ENCODE measurements at places on chromosomes 4 and X.

DNA sequence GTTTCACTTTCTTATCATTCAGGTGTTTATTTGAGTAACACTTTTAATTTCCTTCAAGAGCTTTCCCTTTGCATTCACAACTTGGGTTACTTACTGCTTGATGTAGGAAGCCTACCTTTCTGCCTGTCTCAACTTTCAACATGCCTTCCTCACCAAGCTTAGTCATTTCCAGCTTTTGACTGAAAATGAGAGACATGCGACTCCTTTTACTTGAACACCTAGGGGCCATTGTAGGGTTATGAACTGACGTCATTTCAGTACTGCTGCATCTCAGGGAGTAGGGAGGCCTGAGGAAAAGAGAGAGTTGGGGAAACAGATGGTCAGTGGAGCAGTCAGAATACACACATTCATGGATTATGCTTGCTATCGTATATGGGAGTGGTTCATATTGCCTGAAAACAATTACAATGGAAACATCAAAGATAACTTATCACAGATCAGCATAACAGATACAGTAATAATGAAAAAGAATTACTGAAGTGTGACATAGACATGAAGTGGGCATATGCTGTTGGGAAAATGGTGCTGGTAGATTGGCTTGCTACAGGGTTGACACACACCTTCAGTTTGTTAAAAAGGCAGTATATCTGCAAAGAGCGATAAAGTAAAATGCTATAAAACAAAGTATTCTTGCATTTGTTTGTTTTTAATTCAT lies 25.7 kb downstream of the USP53 start:
- no peak for DNase-seq

GRCh38 chr4:169205075-169205743 lies 65.5 kb downstream of the SH3RF1 start:
- DNase-seq: no peak

DNA sequence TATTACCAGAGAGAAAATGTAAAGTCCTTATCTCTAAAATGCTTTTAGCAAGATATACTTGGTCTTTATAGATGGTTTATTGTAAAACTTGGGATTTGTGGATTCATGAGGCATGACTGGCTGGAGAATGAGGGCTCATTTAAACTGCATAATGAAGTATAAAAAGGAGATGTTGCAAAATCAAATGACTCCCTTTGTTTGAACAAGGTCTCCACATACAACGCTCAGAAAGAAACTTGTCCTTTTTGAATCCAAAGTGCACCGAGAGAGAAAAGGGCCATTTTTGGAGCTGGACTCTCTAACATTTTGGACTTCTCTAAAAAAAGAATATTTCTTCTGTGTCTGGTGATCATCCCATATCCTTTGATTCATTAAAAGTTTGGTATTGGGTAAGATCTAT lies 7.7 kb upstream of the EIF1AX start:
- DNase-seq: no peak

DNA sequence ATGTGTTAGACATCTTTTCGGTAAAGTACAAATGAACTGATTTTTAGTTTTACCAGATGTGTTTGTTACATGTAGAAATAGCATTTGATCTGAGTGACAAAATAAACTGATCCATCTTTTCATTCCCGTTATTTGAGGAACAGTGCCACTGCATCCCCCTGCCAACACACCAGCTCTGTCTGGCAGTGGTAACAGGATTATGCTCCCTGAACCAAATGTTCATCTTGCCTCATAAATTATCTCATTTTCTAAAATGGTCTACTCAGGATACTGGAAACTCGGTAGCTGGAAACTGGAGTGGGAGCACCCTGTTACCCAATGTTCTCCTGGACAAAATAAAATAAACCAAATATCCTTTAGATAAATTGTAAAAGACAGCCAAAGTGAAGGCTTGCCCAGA lies 171.6 kb downstream of the FAT4 start:
- no peak for DNase-seq

GRCh38 chrX:9515973-9516538 lies 51.2 kb downstream of the TBL1X start:
- no peak for DNase-seq

GRCh38 chrX:39159921-39160507 lies 358.8 kb downstream of the MID1IP1 start:
- DNase-seq: no peak

GRCh38 chrX:68762766-68763165 lies 66.1 kb upstream of the EFNB1 start:
- DNase-seq: peak; percentile 22

GRCh38 chr4:11549525-11549924 lies 120.8 kb upstream of the HS3ST1 start:
- no peak for DNase-seq

- DNase-seq: no peak
Measured at GRCh38 chrX:526295-527224, 104.0 kb upstream of the SHOX start.

DNA sequence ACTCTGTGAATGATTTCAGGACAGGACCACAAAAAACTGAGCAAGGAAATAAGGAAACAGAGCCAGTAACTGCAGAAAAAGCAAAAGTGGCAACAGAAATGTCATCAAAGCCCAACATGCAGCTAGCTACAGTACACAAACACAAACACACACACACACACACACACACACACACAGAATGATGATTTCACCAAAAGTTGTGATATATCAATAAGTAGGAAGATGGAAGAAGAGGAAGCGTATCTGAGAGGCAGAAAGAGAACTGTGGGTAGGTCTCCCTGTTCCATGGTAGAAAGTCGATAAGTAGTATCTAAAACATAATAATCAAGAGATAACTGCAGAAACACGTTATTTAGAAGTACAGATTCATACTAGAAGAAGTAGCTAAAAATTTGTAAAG lies 148.3 kb downstream of the MGST2 start:
- DNase-seq: no peak

DNA sequence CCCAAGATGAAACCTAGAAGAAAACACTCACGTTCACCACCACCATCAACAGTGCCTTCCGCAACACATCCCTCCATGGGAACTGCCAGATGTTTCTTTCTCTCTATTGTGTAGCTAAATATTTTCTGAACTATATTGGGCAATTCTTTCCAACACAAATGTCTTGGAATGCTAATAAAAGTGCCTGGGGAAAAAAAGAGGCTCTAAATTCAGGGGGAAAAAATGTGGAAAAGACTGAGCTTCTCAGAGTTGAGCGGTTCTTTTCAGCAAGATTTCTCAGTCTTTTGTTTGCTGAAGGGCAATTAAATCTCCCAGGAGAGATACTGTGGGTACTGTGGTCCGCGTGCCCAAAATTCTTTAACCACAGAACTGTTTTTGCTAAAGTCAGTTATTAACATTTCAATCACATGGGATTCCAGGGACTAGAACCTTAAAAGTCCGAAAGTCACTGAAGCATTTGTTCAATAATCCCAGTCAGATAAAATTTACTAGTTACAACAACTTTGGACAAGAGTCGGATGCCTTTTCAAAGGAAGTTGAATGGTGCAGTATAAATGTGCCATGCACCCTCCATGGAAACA lies 51.9 kb upstream of the DHRSX start:
- peak; percentile 8 for DNase-seq

- DNase-seq: no peak
Measured at GRCh38 chr4:122588453-122589238, 32.2 kb downstream of the IL21 start.

DNA sequence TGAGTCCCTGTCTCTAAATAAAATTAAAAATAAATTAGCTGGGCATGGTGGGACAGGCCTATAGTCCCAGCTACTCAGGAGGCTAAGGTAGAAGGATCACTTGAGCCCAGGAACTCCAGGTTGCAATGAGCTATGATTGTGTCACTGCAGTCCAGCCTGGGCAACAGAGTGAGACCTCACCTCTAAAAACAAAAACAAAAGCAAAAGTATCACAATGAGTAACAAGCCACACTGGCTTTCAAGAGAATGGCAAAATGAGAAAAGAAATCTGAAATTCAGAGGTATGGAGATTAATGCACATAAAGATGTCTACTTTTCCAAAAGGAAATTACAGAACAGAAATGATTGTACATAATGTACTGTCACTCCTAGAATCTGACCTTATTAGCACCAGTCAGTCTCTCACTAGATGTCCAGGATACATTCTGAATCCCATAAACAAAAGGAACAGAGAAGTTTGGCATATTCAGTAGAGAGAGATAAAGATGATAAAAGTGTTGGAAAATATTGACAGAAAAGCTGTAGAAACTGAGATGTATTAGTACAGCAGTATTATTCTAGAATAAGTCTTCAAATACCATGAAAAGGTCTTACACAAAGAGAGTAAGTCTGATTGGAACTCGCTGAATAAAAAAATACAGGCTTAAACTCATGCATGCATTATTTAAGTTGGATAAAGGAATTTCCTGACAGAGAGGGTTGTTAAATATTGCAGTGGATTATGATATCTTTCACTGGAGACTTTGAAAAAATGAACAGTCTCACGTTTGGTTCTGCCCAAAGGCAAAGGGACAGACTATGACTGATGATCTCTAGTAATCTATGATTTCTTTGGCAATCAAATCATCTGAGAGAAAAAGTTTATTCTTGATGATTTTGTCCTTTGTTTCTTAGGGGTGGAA lies 102.5 kb downstream of the SH3RF1 start:
- no peak for DNase-seq

- no peak for DNase-seq
Measured at GRCh38 chr4:108694423-108694822, 44.0 kb downstream of the OSTC start.

GRCh38 chr4:148015058-148015457 lies 283.2 kb downstream of the ARHGAP10 start:
- no peak for DNase-seq

- DNase-seq: no peak
Measured at GRCh38 chr4:47215759-47216158, 184.4 kb downstream of the GABRB1 start.

- DNase-seq: no peak
Measured at GRCh38 chr4:47972181-47972580, 44.3 kb downstream of the CNGA1 start.

DNA sequence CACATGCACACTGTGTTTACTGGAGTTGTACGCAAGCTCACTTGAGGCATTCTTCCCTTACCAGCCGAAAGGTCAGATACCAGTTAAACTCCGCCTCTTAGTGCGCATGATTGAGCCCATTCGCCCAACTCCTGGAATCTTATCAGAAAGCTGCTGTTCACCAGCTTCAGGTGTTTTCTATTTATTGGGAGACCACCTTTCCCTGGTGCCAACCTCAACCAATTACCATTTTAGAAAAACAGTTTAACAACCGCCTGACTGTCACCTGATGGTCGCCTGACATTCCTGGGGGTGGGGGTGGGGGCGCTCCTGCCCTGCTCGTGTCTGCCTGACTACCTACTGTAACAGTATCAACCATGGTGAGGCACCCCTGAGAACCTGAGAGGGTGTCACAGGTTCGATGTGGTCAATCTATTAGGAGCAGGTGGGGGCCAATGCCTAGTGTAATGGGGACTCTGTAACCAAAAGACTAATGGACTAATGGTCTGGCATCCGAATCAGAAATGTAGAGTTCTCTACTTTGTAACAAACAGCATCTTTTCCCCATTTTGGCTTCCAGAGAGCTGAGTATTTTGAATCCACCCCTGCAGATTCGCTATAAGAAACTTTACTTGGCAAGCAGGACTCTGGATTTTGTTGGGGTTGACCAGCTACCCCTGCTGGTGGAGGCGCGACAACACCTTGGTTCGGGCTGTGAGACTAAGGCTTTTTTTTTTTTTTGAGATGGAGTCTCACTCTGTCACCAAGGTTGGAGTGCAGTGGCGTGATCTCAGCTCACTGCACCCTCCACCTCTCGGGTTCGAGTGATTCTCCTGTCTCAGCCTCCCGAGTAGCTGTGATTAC lies 58.2 kb upstream of the ZNF157 start:
- DNase-seq: peak; percentile 16

DNA sequence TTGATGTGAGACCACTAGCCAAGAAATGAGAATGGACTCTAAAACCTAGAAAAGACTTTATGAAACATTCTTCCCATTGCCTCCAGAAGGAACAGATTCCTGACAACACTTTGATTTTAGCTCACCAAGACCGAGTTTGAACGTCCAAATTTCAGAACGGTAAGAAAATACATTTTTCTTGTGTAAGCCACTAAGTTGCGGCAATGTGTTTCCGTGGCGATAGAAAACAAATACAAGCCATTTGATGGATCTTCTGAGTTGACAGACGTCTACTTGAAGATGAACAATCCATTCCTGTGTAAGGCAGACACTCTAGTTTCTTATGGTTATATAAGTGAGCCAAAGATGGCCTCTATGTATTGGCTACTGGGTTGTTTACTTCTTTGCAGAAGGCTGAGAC lies 52.5 kb downstream of the HS3ST1 start:
- no peak for DNase-seq

GRCh38 chr4:26204249-26204825 lies 116.5 kb upstream of the RBPJ start:
- DNase-seq: no peak

GRCh38 chrX:97045470-97045869 lies 161.8 kb downstream of the RPA4 start:
- no peak for DNase-seq

- no peak for DNase-seq
Measured at GRCh38 chr4:158802914-158803313, 34.1 kb downstream of the FNIP2 start.

DNA sequence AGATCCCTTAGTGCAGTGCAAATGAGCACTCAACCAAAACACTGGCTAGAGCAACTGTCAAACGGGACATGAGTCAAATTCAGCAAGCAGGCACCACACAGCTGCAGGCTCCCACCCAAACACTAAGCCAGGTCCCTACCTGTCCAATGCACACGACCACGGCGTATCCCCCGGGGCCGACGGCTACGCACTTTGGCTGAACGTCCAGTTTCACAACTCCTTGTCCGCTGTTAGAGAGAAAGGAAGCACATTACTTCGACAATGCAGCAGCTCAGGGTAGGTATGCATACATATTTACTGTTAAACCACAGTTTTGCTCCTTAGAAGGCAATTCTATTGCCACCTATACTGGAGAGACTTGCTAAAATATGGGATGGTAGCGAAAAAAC lies 35.4 kb downstream of the WDR1 start:
- no peak for DNase-seq

DNA sequence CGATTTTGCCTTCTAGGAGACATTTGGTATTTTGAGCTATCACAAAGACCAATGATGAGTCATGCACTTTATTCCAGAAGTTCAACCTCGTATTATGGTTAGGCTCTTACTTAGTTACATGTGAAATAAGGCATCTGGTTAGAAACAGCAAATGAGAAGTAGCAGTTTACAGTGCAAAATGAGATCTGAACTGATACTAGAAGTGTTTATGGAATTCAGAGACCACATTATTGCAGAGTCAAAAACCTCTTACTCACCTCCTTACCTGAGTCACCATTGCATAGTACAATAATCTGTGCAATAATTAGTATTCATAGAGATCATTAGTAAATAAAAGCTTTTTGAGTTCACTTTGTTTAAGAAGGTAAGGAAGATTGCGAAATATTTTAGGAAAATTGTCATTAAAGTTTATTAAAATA lies 38.7 kb downstream of the SEC24B start:
- no peak for DNase-seq

GRCh38 chr4:53004497-53005148 lies 142.5 kb downstream of the RASL11B start:
- DNase-seq: no peak

DNA sequence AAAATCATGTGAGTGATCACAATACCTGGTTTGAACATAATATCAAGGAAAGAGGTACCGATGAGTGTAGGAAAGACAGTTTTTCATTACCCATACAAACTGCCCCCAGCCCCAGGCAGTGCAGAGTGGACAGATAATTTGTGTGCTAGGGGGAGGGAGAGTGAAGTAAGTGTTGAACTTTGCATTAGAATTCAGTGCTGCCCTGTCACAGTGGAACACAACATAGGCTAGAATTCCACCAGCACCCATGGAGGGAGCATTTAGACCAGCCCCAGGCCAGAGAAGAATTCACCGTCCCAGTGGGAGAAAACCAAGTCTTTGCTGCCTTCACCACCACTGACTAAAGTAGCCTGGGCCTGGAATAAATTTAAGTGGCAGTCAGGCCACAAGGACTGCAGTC lies 107.3 kb downstream of the SCLT1 start:
- DNase-seq: no peak

Measured in tibial nerve (tissue), 4 donors.